Occipital lobe (tissue), 3 donors: ENCODE measurements at places on chromosomes 12 and 14.

- no peak for DNase-seq
Observed at GRCh38 chr14:60805841-60806430, 71.4 kb downstream of the MNAT1 start.

DNA sequence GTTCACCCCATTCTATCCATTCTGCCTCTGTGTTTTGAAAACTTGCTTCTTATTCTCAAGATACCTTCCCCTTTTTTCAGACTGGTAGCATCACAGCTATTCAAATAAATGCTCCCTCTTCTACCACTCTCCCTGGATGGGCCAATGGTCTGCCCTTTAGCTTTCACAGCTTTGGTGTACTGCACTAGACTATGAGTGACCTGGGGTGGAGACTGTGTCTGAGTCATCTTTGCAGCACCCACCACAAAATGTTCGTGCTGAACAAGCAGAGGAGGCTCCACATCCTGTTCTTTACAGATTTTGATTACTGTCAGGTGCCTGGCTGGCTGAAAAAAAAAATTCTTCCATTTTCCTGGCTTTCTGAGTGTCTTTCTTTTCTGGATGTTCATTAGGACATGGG is 1104.1 kb upstream of the TMEM132C start:
- DNase-seq, result no peak

DNA sequence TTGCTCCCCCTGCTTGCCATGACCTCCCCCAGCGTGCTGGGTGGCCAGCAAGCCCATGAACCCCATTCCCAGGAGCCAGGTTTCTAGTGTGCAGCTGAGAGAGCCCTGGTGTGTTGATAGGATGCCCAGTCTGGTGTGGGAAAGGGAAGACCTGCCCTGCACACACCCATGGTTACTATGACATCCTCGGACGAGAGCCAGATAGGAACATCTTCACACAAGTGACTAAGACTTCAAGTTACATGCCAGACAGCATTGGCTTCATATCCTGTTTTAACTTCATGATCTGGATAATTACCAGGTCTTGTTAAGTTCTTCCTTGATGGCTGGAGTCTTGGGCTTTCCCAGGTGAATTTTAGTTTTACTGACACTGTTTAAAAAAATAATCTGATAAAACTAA is 196.6 kb upstream of the EGLN3 start:
- DNase-seq, result no peak

DNA sequence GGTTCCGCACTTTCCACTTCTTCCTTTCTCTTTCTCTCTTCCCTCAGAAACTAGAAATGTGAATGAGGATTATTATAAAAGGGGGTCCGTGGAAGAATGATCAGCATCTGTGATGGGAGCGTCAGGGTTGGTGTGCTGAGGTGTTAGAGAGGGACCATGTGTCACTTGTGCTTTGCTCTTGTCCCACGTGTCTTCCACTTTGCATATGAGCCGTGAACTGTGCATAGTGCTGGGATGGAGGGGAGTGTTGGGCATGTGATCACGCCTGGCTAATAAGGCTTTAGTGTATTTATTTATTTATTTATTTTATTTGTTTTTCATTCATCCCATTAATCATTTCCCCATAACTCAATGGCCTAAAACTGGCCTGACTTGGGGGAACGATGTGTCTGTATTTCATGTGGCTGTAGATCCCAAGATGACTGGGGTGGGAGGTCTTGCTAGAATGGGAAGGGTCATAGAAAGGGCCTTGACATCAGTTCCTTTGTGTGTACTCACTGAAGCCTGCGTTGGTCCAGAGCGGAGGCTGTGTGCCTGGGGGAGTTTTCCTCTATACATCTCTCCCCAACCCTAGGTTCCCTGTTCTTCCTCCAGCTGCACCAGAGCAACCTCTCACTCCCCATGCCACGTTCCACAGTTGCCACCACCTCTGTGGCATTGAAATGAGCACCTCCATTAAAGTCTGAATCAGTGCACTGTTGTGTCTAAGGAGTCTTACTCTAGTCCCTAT is 4.6 kb upstream of the ATN1 start:
- DNase-seq, result no peak

DNA sequence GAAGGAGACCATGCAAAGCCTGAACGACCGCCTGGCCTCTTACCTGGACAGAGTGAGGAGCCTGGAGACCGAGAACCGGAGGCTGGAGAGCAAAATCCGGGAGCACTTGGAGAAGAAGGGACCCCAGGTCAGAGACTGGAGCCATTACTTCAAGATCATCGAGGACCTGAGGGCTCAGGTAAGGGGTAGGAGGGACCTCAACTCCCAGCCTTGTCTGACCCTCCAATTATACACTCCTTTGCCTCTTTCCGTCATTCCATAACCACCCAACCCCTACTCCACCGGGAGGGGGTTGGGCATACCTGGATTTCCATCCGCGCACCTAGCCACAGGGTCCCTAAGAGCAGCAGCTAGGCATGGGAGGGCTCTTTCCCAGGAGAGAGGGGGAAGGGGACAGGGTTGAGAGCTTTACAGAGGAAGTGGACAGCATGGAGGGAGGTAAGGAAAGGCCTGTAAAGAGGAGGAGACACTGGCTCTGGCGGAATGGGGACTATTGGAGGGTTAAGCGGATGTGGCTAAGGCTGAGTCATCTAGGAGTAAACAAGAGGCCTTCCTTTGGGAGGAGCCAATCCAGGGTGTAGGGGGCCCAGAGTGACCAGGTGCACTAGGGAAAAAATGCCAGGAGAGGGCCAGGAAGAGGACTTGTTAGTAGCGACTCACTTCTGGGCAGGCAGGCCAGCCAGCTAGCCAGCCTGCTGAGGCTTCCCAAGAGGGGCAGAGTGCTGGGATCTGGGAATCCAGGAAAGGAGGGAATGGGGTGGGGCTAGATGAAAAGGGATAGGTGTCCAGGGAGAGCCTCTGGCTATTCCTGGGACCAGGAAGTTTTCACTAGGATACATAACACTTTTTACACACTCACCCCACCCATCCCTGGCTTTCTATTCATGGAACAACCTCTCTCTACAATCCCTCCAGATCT is 754 bp downstream of the KRT18 start:
- DNase-seq, result no peak

DNA sequence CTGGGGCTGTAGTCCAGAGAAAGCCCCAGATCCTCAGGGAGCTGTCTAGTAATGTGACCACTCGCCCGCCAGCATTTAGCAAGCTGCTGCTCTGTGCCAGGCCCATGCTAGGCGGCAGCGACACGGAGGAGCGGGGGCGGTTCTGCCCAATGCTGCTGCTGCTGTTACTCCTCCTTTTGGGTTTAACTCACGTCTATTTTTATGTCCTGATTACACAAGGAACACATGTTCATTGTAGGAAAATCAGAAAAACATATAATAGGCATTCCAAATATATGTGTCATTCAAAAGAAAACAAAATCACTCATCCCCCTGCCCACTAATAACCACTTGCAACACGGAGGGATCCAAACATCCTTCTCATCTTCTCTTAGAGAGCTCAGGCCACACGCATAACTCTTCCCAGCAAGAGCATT is 30.4 kb downstream of the CCDC92 start:
- peak; percentile 74 for DNase-seq

- no peak for DNase-seq
Observed at GRCh38 chr12:89768586-89769482, 60.2 kb upstream of the ATP2B1 start.

DNA sequence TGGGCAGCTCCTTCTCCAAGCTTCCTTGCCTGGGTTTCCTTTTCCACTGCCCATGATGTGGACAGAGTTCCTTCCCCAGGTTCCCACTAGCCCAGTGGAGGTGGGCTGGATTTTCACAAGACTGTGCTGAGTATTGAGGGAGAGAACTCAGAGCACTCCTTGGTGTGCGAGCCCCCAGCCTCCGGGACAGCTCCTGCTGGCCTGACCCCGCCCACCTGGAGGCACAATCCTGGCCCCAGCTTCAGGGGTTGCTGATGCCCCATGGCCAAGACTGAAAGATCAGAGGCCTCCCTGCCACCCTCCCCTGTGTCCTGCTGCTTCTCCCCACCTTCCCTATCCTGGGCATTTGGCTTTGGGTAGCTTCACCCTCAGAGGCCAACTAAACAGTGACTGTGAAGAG is 7.7 kb downstream of the KCNH3 start:
- no peak for DNase-seq

- DNase-seq, result no peak
Observed at GRCh38 chr12:77751939-77752338, 78.8 kb upstream of the NAV3 start.

DNA sequence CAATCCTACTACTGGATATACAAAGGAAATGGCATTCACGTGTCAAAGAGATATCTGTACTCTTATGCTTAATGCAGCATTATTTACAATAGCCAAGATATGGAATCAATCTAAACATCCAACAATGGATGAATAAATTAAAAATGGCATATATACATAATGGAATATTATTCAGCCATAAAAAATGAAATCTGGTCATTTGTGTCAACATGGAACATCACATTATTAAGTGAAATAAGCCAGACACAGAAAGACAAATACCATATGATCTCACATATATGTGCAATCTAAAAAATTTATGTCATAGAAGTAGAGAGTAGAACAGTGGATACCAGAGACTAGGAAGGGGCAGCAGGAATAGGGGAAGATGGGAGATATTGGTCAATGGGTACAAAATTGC is 228.8 kb upstream of the TBX3 start:
- DNase-seq, result no peak

GRCh38 chr12:99049774-99050173 is 404.7 kb downstream of the APAF1 start:
- no peak for DNase-seq

- no peak for DNase-seq
Observed at GRCh38 chr12:65364046-65364445, 85.6 kb downstream of the MSRB3 start.

DNA sequence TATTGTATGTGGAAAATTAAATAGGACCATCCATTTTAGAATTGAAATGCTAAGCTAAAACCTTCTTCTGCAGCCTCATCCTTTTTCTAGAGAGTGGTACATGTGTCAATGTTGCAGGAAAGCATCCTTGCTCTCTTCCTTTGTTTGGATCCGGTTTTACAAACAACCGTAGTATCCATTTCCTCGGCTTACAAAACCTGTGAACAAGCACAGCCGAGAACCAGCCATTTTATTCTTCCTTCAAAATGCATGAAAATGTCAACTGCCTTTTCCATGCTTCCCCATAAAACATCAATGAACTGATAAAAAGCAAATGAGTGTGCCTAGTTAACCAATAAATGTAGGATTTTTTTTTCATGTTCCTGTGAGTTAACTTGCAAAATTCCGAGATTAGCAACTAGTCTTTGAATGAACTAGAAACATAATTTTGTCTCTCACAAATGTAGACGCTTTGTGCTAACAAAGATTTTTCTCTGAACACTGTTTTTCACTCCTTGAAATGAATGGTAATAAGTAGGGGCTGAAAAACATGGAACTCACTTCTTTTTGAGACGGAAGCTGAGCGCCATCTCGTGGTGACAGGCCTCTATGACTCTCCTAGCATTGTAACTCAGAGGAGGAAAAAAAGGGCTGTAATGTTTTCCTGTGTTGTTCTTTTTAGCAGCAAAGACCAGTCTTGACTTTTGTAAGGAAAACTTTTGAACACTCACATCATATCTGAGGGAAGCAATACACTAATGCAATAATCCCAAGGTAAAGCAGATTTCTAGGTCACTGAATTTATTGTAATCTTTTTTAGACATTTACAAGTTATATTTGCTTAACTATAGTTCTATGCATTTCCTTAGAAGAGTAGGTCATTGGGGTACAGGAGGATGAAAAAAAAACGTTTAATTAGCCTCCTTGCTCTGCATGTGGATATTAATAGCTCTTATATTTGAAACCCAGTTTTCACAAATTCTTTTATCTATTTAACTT is 157.4 kb upstream of the FOXG1 start:
- peak; percentile 61 for DNase-seq

GRCh38 chr12:116389990-116390389 is 112.5 kb upstream of the MED13L start:
- no peak for DNase-seq
